HTR-8/SVneo (cell line): ENCODE measurements at places on chromosomes 13 and 19.
A peak's percentile ranks its signal among the peaks of the same experiment; 100 is the strongest.

DNA sequence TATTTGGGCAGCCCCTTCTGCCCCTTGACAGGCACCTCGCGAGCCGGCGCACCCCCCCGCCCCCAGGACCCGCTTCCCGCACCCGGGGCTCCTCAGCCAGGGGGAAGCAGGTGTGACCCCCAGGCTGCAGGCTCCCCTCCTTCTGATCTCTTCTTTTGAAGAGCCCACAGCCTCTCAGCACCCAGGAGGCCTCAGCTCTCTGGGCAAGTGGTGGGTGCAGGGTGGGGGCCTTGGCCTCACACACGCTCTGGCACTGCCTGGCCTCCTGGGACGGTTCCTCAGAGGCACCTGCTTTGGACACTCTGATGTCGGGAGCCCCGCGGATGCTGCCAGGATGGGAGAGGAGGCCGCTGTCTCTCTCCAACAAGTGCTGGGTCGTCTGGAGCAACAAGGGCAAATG lies 1.5 kb upstream of the C13orf46 start:
- DNase-seq: no peak

DNA sequence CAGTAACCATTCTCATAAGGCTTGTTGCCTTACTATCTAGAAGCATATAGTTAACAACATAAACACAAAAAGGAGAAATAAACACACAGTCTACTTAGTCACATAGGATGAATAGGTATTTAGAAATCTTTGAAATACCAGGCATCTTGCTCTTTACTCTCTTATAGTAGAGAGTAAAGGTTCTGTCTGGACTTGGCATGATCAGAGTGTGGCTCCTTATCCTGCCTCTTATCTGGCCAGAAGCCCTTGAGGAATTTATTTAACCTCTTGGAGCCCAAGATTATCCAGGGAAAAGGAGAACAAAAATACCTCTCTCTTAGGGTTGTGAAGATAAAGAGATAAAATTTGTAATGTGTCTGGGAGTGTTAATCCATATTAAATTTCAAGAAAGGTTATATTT lies 100.2 kb upstream of the MBNL2 start:
- DNase-seq: no peak

DNA sequence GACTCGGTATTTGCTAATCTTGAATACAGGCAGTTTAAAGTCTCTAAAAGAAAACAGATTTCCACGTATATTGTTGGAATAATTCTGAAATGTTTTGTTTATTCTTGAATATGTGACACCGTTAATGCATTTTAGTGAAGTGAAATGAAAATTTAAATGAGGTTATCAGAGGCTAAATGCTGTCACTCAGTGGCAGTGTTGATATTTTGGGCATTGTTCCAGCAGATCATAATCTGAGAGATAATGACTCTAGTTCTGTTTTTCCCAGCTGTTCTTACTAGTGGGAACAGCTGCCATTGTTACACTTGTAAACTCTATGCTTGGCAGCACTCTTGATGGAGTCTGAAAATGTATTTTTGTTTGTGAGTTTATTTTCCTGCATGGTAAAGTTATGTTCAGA lies 365.6 kb upstream of the SLC10A2 start:
- DNase-seq: no peak

GRCh38 chr19:44703336-44704078 lies 4.6 kb downstream of the CEACAM16 start:
- DNase-seq: no peak

DNA sequence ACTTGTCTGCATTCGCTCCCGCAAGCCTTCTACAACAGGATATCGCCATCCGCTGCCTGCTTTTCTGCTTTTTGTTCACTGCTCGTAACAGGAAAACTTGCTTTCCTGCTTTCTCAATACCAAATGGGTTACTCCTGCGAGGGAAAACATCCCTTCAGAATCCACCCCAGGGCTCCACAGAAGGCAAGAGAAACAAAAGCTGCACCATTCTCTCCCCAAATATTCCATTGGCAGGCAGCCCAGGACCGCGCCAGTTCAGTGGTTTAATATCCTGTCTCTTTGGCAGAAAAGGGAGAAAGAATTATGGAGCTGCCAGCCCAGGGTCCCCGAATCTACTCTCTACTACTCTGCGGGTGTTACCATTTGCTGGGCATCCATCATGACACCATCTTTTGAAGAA lies 84.7 kb upstream of the DOCK9 start:
- no peak for DNase-seq

DNA sequence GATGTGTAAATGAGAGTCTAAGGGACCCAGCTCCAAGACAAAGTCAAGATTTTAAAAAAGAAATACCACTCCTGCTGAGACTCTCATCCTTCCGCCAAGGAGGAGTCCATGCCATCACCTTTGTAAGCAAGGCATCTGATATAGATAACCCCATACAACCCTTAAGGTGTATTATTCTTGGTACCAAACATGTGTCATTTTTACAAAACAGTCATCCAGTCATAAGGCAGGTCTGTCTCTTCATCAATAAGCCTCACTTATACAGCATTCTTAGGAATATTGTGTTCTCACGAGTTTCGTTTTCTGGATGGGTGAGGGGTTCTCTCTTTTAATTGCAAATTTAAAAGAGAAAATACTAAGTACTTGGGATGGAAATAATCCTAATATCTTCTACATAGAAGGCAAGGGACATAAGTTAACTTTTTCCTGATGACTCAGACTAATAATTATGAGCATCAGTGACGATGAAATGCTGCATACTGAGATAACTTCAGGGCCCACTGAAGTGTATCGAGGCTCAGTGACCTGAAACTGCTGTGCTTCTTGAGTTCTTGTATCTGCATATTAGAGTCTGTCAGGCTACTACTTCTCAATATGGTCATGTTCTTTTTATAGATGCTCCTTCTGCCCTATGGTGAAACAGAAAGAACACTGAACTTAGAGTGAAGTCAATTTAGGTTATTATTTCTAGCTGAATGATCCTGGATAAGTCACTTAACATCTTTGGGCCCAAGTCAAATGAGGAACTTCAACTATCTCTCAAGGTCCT lies 166.6 kb downstream of the KLF12 start:
- DNase-seq: no peak

DNA sequence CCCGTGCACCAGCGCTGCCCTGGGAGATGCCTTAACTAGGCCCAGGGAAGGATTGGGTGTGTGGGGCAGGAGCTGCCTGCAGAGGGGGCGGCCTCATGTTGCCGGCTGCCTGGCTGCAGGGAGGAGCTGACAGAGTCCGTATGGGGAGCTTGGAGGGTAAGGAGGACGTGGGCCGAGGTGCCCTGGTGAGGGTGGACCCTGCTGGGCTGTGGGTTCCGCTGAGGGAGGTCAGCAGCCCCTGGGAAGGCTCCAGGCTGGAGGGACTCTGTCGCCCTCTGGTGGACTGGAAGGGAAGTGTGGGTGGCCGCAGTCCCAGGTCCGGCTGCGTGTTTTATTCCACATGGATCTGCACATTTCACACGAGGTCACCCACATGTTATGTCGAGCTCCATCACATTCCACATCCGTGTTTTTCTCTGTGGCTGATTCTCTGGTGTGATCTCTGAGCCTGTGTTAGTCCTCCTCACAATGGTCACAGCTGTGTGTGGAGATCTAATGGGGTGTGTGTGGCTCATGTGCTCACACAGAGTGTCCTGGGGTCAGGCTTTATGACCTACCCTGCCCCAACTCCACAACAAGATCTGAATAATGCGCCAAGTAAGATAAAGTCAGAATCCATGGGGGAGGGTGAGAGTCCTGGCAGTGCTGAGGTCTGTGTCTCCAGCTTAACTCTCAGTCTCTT lies 1.8 kb upstream of the CEACAM8 start:
- peak; percentile 24 for DNase-seq

- DNase-seq: peak; percentile 3
Observed at GRCh38 chr13:81207636-81208035, 866.7 kb upstream of the SPRY2 start.

- no peak for DNase-seq
Observed at GRCh38 chr13:45781553-45782326, 69.8 kb downstream of the SIAH3 start.

GRCh38 chr19:18992696-18993095 lies 40.6 kb downstream of the SUGP2 start:
- DNase-seq: no peak

DNA sequence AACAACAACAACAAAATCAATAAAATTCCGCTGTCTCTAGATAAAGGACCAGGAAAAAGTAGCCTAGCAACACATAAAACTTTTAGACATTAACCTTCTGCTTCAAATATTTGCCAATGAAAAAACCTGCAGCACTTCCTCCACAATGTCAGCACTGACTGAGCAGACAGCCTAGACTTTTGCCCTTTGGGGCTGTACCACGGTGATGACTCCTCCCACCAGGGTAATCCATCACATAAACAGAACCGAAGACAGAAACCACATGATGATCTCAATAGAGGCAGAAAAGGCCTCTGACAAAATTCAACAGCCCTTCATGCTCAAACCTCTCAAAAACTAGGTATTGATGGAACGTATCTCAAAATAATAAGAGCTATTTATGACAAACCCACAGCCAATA lies 30.2 kb upstream of the TRPC4 start:
- no peak for DNase-seq

DNA sequence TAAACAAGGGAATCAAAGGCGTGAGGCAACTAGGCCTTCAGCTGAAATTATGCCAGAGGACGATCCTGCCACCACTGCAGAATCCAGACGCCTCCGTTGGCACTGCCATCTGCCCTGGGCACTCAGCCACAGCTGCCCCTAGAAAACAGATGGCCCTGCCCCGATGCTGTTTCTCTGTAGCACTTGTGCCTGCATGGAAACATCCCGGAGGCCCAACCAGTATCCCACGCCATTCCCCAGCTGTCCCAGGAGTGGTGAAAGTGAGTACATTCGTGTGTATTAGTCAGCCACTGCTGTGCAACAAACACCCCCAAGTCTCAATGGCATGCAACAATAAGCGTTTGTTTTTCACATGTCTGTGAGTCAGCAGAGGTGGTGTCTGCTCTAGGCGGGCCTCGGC lies 8.9 kb upstream of the CRTC1 start:
- DNase-seq: no peak

- no peak for DNase-seq
Observed at GRCh38 chr19:35408284-35409171, 37.7 kb downstream of the GPR42 start.

GRCh38 chr13:29977476-29978120 lies 127.2 kb upstream of the UBL3 start:
- DNase-seq: no peak

DNA sequence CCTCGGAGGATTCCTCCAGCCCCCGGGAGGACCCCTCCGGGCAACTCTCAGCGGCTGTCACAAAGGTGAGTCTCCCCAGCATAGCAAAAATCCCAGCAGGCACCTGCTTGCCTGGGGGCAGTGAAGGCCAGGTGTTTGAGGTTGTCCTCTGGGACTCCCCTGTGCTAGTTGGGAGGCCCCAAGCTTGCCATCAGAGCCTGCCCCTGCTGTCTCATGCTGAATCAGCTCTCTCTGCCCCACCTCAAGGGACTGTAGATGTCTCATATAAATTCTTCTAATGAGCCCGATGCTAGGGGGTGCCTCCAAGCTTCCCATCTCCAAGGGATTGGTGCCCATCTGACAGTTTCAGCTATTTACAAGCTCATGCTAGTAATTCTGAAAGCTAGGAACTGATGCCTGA lies 53.6 kb downstream of the NWD1 start:
- DNase-seq: no peak

DNA sequence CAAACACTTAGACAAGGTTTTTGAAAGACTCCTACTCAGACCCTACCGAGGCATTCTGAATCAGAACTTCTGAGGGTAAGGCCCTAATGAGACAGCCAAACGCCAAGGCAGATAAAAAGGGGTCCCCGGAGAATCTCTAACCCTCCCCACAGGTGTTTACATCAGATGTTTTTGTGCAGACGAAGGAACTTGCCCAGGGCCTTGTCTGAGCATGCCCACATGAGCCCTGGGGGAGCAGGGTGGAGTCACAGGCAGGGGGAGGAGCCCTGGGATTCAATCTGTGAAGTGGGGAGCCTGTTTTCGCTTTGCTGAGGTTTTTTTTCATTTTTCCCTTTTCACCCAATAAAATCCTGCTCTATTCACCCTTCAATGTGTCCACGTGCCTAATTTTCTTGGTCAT lies 61.6 kb upstream of the MED4 start:
- no peak for DNase-seq

GRCh38 chr19:47414469-47414868 lies 4.9 kb downstream of the MEIS3 start:
- DNase-seq: no peak

GRCh38 chr13:76762721-76763120 lies 123.5 kb downstream of the KCTD12 start:
- DNase-seq: no peak

DNA sequence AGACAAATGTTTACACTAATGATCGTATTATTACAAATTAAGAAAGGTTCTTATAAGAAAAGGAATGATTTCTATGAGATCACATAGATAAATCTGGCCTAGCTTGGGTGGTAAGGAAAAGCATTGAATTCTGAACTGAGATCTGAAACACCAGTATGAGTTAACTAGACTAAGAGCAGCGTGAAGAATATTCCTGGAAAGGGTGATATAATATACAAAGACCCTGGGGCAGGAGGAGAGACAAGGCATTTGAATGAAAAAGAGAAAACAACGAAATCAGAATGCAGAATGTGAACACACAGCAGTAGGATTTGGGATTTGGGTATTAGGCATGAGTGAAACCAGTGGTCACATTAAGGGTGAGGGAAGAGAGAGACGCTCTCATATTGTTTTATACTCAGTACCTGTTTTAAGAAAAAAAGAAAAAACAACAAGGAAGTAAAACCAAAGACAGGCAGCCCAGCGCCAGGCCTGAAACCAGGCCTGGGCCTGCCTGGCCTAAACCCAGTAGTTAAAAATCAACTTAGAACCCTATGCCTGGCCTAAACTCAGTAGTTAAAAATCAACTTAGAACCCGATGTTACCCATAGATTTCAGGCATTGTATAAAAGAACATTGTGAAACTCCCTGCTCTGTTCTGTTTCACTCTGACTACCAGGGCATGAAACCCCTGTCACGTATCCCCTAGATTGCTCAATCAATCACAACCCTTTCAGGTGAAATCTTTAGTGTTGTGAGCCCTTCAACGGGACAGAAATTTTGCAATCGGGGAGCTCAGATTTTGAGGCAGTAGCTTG lies 287.1 kb downstream of the ITGBL1 start:
- DNase-seq: no peak

GRCh38 chr19:53812335-53812734 lies 11.8 kb downstream of the NLRP12 start:
- no peak for DNase-seq
